AG10803 (cell line): ENCODE measurements at places on chromosomes 6 and 20.

DNA sequence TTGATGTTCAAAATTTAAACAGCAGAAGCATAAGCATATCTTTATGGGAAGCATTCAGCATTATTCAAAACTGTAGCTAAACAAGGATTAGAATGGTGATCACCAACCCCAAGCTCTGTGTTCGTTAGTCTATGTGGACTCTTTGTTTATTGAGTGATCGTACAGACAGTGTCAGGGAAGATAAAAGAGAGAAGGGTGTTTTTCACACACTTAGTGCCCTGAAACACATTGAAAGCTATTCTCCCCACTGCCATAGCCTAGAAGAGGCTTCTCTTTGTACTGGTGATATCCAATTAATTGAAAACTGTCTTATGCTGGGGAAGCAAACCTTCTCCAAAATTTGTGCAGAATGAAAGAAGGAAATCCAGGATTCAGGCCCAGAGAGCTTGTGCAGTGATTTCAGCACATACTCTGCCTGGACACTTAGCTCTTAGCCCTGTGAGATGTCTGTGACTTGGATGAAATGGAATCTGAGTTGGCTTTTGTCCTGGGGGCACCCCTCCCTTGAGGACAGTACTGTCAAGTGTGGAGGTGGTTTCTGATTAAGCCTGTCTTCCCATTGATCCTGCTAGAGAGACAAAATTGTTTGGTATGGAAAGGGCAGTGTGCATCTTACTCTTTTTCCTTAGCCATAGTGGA, 125.7 kb upstream of the MTHFD1L start:
- DNase-seq = peak; percentile 34

GRCh38 chr6:154457046-154457713, 53.3 kb downstream of the CNKSR3 start:
- no peak for DNase-seq

DNA sequence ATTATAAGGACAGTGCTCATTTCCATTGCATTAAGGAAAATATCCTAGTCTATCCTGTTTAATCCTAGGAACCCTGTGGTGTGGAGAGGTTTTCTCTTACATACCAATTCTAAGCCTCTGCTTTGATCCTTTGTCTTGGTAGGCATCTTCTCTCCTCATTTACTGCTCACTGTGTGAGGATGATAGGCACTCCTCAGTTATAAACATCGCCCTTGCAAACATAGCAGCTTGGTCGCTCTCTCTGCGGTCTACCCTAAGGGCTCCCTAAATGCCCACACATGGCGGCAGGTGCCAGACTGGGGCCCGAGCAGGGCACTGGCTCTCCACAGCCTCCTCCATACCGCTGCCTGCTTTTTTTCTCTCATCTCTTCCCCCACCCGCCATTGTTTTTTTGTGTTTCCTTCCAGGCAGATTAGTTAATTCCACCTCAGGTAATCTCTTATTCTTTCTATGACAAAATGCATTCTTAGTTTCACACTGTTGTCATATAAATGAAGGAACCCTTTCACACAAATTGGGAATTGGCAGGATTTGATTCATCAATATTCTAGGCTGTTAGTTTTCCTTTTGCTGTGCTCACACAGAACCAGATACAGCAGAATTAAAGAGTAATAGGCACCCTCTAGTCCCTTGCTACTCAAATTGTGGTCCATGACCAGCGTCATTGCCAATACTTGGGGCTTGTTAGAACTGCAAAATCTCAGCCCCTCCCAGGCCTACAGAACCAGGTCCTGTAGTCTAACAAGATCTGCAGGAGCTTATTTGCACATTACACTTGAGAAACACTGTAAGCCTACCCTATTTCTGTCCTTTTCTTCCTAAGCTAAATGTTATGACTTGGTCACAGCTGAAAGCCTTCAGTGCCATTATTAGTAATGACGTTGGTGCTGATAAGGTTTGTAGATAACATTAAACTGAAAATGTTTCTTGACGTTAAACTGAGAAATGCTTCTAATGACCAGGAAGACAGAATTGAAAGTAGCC, 36.3 kb downstream of the CARMIL1 start:
- DNase-seq = no peak

GRCh38 chr6:150887978-150888563, 22.6 kb downstream of the MTHFD1L start:
- no peak for DNase-seq

- no peak for DNase-seq
These were observed 37.9 kb downstream of the KCNB1 start for GRCh38 chr20:49444553-49444990.

DNA sequence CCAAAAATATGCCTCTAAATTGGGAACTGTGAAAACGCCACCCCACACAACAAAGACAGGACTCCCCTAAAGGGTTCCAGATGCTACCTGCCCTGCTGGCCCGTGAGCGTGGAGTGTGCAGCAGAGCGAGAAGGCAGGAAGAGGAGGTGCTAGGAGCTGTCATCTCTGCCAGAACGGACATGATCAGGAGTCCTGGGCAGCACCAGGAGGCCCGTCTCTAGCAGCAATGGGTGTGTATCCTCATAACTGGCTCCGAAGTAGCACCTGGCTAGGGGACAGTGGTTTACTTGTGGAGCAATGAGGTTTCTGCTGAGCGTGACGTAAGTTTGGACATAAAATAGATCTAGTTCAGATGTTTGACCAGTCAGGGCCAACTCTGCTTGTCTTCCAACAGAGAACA, 226.0 kb downstream of the CDH4 start:
- peak; percentile 16 for DNase-seq

DNA sequence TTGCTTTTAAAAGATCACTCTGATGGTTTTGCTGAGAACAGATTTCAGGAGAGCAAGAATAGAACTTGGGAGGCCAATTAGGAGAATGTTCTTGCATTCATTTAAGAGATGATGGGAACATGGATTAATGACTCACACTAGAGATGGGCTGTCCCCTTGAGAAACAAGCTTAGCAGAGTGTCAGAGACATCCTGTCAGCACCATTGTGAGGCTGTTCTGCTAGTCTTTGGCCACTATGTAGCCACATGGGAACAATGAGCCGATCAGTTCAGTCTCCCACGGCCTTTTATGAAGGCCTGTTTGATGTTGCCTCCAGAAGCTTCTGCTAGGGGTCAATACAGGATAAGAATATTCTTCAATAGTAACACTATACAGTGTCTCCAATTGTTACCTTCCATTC, 113.0 kb upstream of the EYA4 start:
- no peak for DNase-seq

- peak; percentile 26 for DNase-seq
These were observed 269.9 kb upstream of the AGPAT4 start for GRCh38 chr6:161543684-161544309.

- no peak for DNase-seq
These were observed 79.9 kb upstream of the NAA20 start for GRCh38 chr20:19937218-19937617.

DNA sequence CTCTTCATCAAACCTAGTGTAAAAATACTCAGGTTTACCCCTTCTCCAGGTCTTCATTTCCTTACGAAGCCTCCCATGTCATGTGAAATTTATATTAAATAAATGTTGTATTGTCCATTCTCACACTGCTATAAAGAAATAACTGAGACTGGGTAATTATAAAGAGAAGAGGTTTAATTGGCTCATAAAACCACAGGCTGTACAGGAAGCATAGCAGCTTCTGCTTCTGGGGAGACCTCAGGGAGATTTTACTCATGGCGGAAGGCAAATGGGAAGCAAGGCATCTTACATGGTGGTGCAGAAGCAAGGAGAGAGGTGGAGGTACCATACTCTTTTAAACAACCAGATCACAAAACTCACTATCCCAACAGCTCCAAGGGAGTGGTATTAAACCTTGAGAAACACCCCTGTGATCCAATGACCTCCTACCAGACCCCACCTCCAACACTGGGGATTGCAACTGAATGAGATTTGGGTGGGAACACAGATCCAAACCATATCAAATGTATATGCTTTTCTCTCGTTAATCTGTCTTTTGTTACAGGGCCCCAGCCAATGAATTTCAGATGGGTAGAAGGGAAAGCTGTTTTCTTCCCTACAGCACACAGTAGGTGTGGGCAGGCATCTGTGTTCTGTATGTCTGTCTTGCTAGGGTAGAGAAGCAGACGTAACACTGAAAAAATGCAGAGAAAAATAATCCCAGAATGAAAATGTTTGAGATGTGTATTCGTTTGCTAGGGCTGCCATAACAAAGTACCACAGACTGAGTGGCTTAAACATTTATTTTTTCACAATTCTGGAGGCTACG, 88.0 kb upstream of the BTN3A2 start:
- DNase-seq = no peak

- DNase-seq = no peak
These were observed 270.8 kb downstream of the CD83 start for GRCh38 chr6:14388371-14388770.
